SK-N-SH (cell line): ENCODE measurements at places on chromosomes 1 and 21. TPM values are rescaled to one million over a fixed set of nuclear protein-coding genes. Genes with fewer than 3 reads are reported as not detected.

RAB42 gene
- 4.6 and 5.5 TPM in 2 replicates for polyA plus RNA-seq

C1orf185 gene
- polyA plus RNA-seq: not detected in 2 replicates

PIGR gene
- not detected in 2 replicates for polyA plus RNA-seq

C1orf53 gene
- polyA plus RNA-seq: 22.9 and 24.9 TPM in 2 replicates

DENND2D gene
- 1.3 and 1.6 TPM in 2 replicates for polyA plus RNA-seq

CD48 gene
- not detected in 2 replicates for polyA plus RNA-seq

CYP4A22 gene
- not detected in 2 replicates for polyA plus RNA-seq

VANGL2 gene
- 13.4 and 17.5 TPM in 2 replicates for polyA plus RNA-seq

DNA sequence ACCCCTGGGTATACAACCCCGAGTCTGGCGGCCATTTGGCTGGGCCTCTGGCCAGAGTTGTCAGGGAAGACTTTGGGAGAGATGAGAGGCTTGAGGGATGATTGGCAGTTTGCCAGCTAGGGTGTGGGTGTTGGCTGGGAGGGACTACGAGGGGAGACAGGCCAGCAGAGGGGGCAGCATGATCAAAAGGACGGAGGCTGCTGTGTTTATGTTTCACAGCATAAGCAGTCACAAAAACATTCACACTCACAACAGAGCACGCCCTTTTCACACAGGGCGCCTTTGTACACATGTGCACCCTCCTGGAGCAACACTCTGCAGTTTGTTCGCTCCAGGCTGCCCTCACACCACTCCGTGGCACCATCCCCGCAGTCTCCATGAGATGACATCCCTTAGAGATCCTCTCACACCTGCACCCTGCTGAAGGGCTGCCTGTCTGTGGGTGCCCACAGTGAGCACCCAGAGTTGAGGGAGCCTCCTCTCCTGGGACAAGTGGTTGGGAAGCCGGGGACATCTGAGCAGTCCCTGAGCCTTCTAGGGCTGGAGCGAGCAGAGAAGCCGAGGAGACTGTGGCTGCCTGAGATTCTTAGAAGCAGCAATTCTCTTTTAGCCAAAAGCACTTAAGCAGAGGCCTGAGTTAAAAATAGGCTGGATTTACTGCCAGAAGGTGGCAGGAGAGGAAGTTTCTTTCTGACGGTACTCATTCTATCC, 15.4 kb downstream of the EFNA3 start:
- DNase-seq: peak; percentile 77

GRCh38 chr1:105027838-105028471, 1278.3 kb downstream of the AMY1C start:
- no peak for DNase-seq

DNA sequence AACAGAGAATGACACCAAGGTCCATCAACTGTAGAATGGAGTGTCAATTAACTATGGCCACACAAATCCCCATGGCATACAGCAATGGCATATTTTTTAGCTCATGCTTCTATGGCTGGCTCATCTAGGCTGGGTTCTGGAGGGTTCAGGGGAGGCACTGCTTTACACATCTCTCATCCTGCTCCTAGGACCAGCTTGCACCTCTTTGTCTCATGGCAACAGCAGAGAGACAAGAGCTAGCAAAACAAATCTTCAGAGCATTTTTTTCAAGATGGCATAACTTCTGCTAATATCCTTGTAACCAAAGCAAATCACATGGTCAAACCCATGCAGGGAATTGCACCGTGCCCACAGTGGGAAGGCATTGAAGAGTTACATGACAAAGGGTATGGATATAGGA, 82.4 kb downstream of the KIF14 start:
- no peak for DNase-seq

GRCh38 chr1:169527451-169528214, 41.9 kb upstream of the SLC19A2 start:
- DNase-seq: no peak

DNA sequence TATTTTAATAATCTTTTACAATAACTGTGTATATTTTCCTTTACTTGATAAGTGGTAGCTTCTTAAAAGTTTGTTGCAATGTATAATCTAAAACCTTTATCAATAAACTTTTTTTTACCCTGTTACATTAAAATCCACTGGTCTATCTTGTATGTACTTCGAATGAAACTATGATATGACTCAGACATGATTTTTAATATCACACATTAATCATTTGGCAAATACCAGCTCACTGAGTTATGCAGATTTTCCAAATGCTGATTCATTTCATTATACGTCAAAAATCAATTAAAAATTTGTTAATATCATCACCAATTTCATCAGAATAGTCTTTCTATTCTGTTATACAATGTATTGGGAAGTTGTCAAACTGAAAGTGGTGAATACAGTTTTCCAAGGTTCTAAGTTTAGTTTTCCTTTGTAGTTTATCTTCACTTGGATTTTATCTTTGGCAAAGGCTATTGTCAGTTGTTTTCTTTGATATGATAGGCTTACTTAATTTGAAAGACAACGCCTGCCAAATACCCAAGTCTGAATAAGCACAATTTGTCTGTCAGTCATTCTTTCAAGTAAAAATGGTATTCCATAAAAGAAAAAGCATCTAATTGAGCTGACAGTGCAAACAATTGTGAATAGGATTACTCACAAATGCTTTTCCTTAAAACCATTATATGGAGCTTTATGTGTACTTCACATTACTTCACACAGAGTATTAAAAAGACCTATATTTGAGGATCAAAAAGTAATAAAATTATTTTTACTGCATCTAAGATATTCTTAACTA, 127.0 kb downstream of the NME7 start:
- DNase-seq: no peak

DNA sequence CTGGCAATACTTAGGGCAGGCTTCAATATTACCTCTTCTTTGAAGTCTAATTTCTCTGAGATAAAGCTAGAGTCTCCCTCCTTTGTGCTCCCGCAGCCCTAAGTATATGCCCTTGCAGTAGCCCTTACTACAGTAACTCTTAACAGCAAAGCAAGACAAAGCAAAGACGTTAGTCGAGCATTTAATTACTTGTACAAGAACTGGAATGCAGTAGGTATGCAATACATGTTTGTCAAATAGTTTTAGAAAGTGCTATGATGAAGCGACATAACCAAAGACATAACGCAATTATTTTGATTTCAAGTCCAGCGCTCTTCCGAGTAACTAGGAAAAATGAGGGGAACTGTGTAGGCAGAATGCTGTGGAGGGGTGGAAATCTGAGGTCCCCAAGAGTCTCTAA, 1.6 kb downstream of the P3H1 start:
- no peak for DNase-seq

DNA sequence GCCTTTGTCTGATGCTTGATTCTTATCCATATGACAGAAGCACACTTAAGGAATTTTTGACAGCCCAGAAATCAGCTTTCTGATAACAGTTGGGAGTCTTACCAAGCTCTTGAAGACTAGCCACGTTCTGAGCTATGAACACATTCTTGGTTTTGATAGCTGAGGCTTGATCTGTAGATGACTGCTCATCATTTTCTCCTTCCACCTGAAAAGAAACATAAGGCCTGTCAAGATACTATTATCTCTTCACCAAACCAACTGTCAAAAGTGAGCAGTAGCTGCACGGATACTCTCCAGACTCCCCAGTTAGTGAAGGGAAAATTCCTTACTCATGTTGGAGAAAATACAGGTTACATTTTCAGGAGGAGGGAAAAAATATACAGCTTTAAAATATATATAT, 12.2 kb downstream of the UBR4 start:
- DNase-seq: no peak
